ENCODE measurements at places on chromosomes 5 and 9.

- DNase-seq, result no peak
These were observed 493.5 kb upstream of the WWC1 start for GRCh38 chr5:167797933-167798332.

DNA sequence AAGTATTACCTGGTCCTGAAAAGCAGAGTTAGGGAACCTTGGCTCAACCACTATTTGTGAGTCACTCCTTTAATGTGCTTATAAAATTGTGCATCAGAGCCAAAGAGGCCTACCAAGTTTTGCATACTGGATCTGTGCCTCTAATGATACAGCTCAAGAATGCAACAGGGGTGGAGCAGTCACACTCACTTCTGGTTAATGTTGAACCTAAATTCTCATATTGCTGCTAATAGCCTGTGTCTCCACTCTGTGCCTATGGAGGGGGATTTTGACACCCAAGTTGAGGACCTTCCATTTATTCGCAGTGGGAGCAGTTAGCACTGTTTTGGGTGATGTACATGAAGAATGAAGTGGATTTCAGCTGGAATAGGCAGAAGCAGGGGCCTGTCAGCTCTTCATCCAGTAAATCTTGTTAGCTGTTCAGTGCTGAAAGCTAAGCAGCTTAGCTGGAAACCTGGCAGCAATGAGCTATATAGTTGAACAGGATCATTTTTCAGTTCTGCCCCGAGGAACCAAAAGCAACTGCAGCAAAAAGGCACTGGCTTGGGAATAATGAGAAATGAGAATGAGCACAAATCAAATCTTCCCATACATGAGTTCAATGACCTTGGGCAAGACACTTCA lies 9.7 kb downstream of the SH3TC2 start:
- no peak for DNase-seq

DNA sequence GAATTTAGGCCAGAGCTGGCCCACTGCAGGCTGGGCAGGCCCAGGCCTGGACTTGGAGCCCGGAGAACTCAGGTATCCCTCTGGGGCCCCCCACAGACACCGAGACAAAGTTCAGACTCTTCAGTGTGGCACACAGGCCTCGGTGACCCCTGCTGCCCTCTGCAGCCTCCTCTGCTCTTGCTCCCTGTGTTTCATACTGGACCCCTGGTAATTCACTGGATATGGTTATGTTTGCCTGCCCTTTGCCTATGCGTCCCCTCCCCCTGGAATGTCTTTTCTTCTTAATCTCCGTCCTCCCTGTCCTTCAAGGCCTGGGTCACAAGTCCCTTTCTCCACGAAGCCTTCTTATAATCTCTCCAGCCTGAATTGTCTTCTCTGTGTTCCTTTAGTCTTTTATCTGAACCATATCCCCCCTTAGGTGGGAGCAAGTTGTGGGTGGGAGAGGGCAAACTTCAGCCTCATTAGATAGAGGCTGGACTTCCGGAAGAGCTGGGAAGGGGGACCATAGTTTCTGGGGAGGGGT lies 30.1 kb downstream of the GSN start:
- no peak for DNase-seq

GRCh38 chr5:177271113-177271512 lies 32.4 kb downstream of the RAB24 start:
- no peak for DNase-seq

DNA sequence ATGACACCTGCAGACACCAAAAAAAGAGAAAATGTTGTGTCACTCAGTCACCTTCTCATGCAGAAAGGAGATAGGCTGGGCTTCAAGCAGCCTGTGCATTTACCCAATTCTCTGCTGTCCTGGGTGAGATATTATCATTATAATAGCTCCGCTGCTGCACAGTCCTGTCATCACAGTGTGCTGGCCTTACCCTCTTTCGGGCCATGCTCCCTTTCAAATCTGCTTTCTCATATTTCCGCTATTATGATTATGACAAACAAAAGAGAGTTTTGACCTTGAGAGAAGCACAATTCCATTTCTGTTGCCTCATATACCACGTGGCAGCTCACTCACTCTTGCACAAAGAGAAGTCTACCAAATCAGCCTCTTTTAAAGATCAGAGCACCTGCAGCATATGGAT lies 1350.1 kb upstream of the ACO1 start:
- DNase-seq, result no peak

GRCh38 chr5:112316731-112317130 lies 102.3 kb downstream of the EPB41L4A start:
- no peak for DNase-seq

- DNase-seq, result no peak
These were observed 457 bp downstream of the UGCG start for GRCh38 chr9:111896942-111897600.
